ENCODE measurements at places on chromosomes 12 and 14.

DNA sequence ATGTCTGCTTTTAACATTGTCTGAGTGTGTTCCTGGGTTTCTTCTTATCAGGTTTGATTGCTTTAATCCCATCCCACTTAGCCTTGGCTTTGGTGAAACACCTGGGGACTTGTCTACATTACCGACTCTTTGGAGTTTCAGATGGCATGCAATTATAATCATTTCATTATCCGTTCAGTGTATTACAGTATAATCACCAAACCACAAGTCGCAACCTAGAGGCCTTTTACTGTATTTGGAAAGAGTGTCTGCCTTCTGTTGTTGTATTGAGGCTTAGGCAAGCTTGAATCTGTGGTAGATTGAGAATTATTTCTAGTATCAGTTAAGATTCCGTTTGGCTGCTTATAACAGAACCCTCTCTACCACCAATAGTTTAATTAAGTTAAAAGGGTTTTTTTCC lies 103.9 kb downstream of the TGFB3 start:
- no peak for DNase-seq

DNA sequence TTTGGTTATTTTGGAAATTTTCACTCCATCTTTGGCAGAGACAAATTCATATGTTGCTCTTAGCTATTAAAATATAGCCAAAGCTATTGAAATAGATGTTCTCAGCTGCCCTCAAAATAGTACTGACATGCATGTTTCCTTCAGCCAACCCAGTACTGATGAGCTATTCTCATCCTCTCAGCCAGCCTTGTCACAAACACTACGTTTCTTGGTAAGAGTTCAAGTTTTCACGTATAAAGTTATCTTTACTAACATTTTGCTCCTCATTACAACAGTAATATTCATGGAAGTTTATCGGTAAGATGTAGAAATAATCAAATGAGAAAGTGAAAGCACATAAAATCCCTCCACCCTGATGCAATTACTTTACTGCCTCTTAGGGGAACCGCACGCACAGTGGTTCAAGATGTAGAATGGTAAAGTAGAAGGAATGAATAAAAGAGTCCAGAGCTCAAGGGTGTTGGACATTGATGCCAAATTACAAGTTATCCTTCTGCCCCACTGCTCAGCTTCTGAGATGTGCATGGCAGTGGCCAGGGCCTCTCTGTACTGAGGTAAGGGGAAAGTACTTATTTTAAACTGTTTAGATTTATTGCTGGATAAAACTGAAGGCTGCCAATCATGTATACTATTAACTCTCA lies 20.7 kb downstream of the GCH1 start:
- no peak for DNase-seq

- peak; percentile 19 for DNase-seq
Measured at GRCh38 chr14:104751539-104752422, 1.2 kb upstream of the SIVA1 start.

- no peak for DNase-seq
Measured at GRCh38 chr12:65432114-65432513, 153.6 kb downstream of the MSRB3 start.

DNA sequence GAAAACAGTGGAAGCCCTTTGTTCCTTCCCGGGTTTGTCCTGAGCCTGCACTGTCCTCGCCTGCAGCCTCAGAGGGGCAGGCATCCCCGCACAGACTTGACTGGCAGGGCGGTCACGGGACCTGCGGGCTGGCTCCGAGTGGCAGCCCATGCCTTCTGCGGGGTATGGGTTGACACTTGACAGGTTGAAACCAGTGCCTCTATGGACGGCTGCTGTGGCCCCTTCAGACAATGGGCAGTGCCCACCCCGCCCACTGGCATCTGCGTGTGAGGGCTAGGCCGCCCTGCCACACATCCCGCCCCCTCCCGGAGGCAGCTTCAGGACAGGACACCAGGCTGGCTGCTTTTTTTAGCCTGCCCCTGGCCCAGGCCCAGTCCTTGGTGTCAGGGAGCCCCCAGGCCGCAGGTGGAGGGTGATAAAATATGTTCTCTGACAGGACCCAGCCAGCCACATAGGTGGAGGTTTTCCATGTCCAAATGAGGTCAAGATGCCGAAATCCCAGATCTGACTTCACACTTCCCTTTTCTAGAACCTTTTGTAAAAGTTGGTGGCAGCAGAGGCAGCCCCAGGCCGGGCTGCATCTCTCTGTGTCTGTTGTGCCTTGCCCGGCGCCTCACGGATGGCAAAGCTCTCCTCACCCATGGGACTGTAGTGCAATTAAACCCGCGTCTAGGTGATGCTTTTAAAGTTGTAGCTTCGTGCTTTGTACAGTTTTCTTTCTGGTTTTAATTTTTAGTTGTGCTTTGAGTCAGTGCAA lies 10.0 kb downstream of the ANKRD9 start:
- DNase-seq: no peak

DNA sequence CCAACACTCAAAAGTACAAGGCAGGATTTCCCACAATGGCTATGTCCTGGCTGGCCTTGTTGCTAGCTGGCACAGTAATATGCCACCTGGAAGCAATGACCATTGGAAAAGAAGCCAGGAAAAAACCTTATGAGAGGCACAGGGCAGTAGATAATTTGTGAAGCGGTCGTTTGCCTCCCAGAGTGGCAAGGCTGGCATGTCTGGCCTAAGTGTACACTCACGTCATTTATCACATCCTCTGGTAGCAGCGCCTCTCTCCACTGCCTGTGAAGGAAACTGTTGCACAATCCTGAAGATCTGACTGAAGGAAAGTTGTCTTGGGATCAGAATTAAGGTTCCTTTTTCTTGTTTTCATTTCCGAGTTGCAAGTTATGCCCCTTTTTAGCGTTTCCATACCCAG lies 408.5 kb downstream of the ZFP36L1 start:
- DNase-seq: no peak

GRCh38 chr12:111600205-111600642 lies 1.1 kb upstream of the ATXN2 start:
- no peak for DNase-seq

DNA sequence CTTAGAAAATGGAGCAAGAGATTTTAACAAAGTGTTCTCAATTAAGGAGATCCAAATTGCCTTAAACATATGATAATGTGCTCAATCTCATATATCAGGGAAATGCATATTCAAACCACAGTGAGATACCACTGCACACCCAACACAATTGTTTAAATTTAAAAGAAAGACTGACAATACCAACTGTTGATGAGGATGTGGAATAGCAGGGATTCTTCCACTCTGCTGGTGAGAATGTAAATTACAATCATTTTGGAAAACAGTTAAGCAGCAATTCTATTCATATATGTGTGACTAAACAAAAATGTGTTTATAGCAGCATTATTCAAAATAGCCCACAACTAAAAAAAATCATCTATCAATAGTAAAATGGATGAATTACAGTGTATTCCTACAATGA lies 144.2 kb downstream of the KICS2 start:
- DNase-seq: no peak

GRCh38 chr12:112140728-112141127 lies 15.4 kb downstream of the TRAFD1 start:
- DNase-seq: no peak

- DNase-seq: no peak
Measured at GRCh38 chr14:75217508-75218206, 41.2 kb upstream of the TMED10 start.

DNA sequence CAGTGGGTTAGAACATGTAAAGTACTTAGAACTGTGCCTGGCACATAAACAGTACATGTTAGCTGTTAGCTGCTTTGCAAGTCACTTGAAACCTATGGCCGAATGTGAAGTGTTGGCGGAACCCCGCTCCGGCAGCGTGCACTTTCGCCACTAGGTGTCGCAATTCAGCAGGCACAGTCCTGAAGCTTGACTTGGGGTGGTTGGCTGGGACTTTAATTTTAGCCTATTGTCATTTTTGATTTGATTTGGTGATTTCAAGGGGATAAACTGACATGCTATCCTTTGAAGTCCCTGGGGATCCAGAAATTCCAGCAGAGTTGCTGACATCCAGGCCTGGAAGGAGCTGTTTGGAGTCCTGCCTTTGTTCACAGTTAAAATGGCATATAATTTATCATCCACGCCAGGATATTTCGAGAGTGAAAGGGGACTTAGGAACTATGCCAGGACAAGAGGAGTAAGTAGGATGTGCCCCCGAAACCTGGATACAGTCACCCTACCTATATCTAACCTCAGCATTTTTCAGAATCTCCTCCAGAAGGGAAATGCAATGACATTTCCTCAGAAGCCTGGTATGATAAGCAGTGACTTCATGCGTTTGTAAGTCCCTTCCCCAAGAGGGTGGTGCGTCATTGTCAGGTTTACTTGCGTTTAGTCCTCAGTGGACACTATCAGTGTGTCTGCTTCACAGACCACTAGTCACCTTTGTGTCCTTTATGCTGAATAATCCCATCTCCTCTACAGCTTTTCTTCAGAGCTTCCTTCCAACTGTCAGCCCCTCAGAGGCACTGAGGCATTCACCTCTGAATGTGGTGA lies 3.5 kb upstream of the TSPAN9 start:
- DNase-seq: peak; percentile 85

Measured in activated CD4-positive, alpha-beta T cell treated with anti-CD3 and anti-CD28 coated beads, Interleukin-2, amount 50 U/mL, for 1 hour (primary cell).